Stimulated activated CD4-positive, alpha-beta T cell treated with anti-CD3 and anti-CD28 coated beads, Interleukin-15, amount 100 ng/mL, for 24 hours (primary cell): ENCODE measurements at places on chromosomes 11 and 22.

DNA sequence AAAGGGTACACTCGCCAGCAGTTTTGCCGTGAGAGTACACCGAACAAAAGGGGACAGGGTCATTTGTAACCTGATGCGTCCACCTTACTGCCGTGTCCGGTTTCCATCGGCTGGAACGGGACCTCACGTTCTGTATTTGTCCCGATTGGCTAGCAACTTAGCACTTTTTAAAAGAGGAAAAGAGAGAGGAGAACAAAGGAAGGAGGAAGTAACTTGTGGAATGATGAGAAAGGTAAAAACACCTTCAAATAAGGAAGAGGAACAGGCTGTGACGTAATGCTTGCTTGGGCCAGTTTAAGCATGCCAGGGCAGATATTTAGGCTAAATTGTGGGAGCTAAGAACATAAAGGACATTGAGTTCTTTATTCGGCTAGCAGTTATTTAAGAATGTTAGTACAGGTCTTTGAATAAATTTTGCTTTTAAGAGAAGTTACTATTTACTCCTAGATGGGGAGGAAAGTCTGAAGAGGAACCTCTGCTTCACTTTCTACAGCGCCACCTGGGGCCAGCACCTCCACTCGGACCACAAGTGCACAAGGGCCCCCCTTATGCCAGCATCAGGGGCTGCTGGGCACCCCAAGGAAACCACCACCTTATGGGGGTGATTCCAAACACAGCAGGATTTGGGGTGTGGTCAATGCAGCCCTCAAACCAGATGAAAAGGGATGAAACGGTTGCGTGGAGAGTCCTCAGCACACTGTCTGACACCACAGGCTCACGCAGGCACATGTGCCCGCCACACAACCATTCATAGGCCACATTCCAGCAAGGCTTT is 5.8 kb downstream of the ARSA start:
- DNase-seq: peak; percentile 34

- DNase-seq: no peak
Observed at GRCh38 chr22:44632541-44633396, 69.2 kb upstream of the PRR5 start.

- DNase-seq: no peak
Observed at GRCh38 chr11:112613051-112613972, 347.9 kb upstream of the NCAM1 start.

DNA sequence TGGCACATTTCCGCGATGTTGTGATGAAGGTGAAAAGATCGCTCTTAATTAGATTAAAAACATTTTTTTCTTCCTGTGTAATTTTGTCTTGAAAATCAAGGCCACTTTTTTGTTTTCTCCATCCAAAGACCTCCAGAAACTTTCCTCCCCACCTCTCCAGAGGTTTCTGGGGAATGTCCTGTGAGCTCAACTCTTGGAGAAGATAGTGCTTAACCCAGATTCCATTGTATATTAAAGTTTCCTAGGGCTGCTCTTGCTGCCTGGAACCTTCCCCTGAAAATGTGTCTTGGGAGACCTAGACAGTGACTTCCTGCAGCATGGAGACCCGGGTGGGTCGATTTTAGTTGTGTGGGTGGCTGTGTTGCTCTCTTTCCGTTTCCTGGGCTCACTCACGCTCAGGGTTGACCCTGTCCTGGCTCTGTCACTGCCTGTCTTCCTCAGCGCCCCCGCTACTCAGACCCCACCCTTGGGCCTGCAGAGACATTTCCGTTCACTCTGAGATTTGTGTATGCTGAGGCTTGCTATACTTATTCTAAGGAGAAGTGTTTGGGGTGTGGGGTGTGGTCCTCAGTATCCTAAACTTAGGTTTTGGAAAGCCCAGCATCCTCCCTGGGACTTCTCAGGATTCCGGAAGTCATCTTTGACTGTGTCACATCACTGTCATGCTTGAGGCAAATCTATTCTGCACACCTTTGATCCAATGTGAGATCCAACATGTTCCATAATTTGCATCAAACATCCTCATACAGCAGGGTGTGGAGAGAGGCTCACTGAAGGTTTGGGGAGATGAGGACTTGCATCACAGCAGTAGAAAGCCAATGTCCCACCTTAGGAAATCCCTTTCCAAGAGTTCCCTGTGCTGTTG is 47.2 kb downstream of the KCNQ1OT1 start:
- DNase-seq: no peak

GRCh38 chr11:91156041-91156440 is 933.2 kb upstream of the CHORDC1 start:
- DNase-seq: no peak

- DNase-seq: no peak
Observed at GRCh38 chr11:2521733-2522630, 77.2 kb downstream of the KCNQ1 start.

- DNase-seq: no peak
Observed at GRCh38 chr11:105392556-105392955, 217.3 kb upstream of the GRIA4 start.

DNA sequence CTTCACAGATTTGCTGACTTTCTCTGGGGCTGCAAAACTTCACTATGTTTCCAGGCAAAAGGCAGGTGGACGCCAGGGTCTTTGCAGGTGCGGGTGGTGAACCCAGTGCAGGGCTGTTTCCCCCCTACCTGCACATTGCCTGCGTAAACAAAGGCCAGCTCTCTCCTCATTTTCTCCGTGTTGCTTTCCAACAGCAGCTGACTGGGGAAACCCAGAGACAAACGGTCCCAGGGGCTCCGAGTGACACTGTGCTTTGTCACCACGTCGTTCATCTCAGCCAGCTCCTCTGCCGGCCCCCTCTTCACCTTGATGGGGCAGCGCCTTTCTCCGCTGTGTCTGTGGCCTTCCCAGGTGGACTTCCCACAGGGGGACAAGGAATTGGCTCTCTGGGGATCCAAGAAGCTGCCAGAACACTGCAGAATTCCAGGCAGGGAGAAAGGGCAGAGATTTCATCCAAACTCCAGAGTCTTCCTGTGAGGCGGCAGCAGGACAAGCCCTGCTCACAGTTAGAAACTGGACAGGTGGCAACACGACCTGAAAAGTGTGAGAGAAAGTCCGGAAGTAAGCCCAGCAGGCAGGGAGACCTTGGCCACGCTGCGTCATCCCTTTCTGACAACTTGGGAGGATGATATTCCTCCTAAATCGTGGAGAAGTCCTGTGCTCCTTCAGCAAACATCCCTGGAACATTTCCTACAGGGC is 1493.7 kb downstream of the TBC1D22A start:
- DNase-seq: no peak

DNA sequence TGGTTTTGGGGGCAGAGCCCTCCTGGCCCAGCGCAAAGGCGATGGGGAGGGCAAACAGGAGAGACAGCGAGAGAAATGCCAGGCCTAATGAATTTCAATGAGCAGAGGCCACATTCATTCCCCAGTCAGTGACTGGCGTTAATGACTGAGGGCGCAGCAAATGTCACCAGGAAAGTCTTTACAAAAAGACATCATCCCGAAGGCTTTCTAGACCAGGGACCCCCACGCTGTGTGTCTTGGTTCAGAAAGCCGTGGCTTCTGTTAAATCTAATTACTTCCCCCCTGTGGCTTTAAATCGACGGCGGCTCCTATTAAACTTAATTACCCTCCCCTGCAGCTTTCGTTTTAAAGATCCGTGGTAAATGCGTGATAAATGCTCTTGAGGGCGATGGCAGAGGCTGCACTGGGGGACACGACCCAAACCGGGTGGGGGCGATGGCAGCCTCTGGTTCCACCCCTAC is 1.6 kb upstream of the FGF19 start:
- DNase-seq: no peak

- DNase-seq: peak; percentile 25
Observed at GRCh38 chr22:26669060-26669481, 11.7 kb downstream of the MIAT start.

GRCh38 chr22:31350410-31350863 is 4.3 kb upstream of the PATZ1 start:
- no peak for DNase-seq

GRCh38 chr11:44814881-44815592 is 88.3 kb downstream of the TSPAN18 start:
- DNase-seq: no peak

- DNase-seq: no peak
Observed at GRCh38 chr22:17884893-17885292, 110.6 kb upstream of the BID start.
